ENCODE measurements at places on chromosomes 6 and 20. TPM values are rescaled to one million over a fixed set of nuclear protein-coding genes. Genes with fewer than 3 reads are reported as not detected.

- DNase-seq = no peak
Measured at GRCh38 chr20:48862279-48862678, 34.5 kb upstream of the PREX1 start.

DNA sequence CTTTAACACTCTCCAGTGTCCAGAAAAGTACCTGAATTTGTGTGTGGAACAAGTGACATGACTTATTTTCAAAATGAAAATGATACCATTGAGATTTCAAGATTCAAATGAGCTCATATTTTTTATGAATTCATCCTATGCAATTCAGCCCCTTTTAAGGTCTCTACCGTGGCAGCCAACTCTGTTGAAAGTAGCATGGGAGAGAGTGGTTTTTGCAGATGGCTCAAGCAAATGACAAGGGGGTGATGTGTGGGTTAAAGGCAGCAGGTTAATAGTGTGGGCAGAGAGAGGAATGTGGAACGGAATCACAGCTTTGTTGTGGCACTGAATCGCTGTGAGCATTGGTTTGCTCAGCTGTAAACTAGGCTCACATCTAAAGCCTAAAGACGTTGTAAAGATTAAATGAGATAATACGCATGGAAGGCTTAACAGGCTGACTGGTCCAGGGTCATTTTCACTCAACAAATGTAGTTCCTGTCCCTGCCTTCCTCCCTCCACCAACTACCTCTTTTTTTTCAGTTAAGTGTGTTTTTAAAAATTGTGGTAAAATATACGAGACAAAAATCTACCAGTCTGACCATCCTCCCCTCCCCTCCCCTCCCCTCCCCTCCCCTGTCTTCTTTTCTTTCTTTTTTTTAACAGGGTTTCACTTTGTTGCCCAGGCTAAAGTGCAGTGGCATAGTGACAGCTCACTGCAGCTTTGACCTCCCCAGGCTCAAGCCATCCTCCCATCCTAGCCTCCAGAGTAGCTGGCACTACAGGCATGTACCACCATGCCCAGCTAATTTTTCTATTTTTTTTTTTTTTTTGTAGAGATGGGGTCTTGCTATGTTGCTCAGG is 114.7 kb upstream of the ZNF217 start:
- DNase-seq = no peak

DNA sequence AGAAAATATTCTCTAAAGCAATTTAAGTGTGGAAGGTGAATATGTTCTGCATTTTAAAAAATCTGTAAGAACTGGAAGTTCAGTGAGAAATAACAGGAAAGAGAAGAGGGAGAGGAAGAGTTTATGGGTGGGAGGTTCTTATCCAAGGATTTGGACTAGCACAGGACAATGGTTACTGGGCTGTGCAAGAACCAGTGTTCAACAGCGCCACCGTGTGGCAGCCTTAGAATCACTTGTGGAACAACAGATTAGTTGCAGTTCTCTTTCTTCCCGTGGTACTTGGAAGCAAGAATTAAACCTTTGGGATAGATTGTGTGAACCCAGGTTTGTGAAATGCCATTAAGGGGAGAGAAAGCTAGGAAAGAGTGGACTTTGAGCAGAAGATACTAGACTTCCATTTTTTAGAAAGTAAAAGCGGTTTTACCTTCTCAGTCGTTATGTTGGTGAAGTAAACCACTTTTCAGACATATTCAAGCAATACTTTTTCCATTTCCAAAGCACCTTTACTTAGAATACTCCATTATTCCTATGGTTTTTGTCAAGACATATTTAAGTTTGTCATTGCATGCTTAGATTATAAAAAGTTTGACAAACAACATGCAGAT is 436.7 kb downstream of the RNF144B start:
- peak; percentile 34 for DNase-seq

GRCh38 chr6:129133770-129134192 is 250.8 kb downstream of the LAMA2 start:
- no peak for DNase-seq

- DNase-seq = no peak
Measured at GRCh38 chr20:50601511-50602431, 89.6 kb downstream of the RIPOR3 start.

DNA sequence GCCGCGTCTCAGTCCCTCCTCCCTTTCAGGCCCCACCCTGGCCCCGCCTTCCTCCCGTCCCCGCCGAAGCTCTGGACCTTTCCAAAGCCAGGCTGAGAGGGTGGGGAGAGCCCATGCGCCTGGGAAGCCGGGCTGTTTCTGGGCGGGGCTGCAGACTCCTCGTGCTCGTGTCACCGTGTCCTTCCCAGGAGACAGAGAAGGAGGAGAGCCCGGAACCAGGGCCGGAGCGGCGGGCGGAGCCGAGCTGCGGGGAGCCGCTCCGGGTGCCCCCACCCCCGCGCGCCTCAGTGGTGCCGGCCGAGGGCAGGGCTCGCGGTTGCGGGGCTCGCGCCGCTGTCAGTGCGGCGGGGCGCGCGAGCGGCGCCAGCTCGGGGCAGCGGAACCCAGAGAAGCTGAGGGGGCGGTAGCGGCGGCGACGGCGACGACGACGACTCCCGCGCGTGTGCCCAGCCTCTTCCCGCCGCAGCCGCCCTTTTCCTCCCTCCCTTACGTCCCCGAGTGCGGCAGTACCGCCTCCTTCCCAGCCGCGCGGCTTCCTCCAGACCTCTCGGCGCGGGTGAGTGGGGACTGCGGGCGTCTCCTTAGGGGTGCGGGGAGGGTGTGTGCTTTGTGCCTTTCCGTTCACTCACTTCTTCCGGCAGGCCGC is at the start of gene RALY:
Gene RALY, plus strand, starts transcription at position 336 of the 646 bp plus-strand sequence. CDS start 78,164 bp downstream, outside the sequence.
- DNase-seq = peak; percentile 95

DNA sequence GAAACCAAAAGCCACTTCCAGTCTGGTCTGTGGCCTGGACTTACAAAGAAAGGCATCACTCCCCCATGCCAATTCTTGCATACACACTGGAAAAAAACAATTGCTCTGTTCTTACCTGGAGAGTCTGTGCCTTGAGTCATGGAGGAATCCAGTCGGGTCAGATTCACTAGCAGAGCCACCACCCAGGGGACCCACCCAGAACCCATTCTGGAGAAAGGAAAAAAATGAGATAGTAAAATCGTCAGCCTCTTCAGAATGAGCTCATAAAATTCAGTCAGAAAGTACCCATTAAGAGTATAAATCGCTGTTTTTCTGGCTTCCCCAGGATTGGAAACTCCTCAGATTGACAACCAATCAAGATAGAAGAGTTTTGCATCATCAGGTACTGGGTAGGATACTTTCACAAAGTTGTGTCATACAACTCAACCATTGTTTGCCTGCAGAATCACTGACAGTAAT is at the start of gene HLA-DOB:
Gene HLA-DOB, minus strand, starts transcription at position 257 of the 459 bp plus-strand sequence. Its CDS starts 51 bp downstream, at position 206.
- no peak for DNase-seq

DNA sequence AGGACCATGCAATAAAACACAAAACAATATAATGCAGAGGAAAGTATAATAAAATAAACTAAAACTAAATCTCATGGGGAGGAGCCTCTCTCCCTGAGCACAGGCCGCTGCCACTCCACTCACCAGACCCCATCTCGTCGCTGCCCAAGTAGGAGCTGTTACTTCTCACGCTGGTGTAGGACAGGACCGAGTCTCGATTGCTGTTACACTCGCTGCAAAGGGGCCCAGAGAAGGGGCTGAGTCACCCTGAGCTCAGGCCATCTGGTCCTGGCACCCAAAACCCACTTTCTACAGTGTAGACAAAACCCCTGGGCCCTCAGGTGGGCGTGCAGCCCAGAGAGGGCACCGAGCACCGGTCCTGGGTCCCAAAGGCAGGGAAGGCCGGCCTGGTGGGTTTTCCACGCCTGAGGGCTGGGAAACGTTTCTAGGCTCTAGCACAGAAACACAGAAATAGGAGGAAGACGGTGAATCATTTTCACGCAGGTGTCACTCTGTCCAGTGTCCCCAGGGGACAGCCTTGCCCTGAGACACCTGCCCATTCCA is 183.4 kb downstream of the PREX1 start:
- DNase-seq = no peak

DNA sequence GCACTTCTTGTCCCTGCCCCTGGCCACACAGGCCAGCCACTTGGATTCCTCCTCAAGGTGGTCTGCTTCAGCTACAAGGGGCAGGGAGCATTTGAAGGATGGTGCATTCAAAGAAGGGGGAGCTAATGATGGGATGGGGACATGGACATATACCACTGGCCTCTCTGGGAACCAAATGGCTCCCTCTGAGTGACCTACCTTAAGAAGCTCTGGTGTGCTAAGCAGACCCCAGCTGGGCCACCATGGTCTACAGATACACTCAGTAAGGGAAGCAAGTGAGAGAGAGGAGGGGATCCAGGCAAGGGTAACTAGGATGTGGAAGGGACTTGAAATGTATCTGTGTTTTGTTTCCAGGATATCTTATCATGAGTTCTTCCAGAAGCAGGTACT is 62.4 kb downstream of the TTI1 start:
- no peak for DNase-seq

- DNase-seq = no peak
Measured at GRCh38 chr6:45072016-45072415, 256.1 kb upstream of the RUNX2 start.

- no peak for DNase-seq
Measured at GRCh38 chr6:158357570-158358216, 45.4 kb downstream of the TULP4 start.

DNA sequence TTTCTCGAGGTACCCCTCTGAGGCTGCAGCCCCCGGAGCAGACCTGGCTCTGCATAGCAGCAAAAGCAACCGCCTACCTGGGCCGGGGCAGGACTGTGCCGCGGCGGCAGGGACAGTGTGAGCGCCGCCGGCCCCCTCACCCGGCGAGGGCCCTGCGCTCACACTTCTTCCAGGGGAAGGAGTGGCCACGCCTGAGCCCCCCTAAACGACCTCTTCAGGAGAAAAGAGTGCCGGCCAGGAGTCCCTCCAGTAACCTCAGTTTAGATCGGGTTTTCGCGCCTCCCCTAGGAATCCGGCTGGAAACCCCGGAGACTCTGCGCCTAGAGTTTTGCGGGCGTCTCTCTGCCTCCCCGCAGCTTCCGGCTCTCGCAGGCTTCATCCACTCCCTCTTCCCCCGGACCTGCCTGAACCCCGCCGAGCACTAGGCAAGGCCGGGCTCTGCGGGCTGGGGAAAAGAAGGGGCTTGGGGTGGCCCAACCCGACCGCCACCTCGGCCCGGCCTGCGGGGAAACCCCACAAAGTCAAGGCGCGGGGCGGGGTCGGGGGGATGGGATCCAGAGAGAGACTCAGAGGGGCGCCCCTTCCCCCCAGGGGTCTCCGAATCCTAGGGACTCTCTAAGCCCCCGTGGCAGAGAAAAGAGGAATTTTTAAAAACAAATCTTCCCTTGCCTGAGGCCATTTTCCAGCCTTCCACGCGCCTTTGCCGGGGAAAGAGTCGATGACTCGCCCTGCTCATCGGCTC is 558 bp downstream of the LINC00237 start:
- peak; percentile 49 for DNase-seq

DNA sequence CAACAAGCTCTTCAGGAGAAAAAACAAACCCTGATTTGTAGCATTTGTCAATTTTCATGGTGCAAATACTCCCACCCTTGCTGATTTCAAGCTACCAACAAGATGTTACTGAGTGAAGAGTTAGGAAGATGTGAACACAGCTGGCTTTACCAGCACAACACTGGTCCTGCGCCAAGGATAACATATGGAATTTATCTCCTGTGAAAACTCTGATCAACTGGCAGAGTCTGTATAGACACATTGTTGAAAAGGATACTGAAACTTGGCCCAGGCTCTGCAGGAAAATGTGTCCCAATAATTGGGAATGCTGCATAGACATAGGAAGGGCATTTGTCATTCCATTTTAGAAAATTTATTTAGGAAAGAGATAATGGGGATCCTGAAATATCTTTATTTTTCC is 29.0 kb downstream of the OTOR start:
- DNase-seq = no peak

Gene CST7
- 92.4 TPM for total RNA-seq

Gene DEFB112
- total RNA-seq = not detected

Gene FAM83C
- total RNA-seq = not detected

Measured in activated naive CD8-positive, alpha-beta T cell treated with anti-CD3 and anti-CD28 coated beads, Interleukin-2, amount 10 ng/mL, durations not matched to agents 7 days and 5 days (primary cell).